Hindlimb muscle (tissue), 1 donor: ENCODE measurements at places on chromosomes 11 and 22.

DNA sequence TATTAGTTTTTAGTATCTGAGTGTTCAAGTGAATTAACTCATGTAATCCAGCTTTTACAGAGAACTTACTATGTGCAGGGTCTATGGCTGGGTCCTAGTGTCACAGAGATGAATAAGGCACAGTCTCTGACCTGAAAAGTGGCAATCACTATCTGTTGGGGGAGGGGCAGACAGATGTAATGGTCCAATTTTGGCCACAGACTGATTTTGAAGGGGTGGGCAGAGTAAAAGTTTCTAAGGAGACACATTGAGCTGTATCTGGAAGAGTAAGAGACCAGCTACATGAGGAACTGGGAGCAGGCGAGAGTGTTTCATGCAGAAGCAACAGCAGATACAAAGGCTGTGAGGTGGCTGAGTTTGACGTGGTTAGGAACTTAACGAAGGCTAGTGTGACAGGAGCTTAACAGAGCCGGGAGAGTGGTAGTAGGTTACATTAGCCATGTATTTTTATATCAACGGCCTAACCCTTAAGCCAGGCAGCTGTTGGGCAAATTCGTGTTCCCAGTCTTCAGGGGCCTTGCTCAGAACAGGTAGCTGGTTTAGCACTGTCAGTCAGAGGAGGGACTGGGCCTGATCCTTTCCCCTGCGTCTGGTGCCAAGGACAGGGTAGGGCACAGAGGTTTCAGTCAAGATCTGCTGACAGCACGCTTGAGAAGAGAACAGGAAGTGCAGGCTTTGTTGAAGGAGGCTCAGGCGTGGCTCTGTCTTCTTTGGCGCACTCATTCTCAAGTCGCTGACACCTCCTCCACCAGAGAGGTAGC is 1.4 kb upstream of the STIM1 start:
- DNase-seq = no peak

DNA sequence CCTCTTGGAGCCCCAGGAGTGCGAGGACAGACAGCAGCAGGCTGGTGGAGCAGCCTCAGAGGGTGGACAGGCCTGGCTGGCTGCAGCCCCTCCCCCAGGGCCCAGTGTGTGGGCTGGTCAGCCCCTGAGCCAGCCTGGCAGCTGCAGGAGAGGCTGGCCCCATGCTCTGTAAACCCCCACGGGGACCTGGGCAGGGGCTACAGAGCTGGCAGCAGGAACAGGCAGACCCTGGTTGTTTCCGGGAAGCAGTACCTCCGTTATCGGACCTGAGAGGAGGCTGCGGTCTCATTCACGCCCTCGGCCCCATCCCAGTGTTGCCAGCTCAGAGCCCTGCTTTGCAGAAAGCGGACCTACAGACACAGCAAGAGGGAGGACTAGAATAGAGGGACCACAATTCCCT is 38.5 kb upstream of the COMT start:
- no peak for DNase-seq

DNA sequence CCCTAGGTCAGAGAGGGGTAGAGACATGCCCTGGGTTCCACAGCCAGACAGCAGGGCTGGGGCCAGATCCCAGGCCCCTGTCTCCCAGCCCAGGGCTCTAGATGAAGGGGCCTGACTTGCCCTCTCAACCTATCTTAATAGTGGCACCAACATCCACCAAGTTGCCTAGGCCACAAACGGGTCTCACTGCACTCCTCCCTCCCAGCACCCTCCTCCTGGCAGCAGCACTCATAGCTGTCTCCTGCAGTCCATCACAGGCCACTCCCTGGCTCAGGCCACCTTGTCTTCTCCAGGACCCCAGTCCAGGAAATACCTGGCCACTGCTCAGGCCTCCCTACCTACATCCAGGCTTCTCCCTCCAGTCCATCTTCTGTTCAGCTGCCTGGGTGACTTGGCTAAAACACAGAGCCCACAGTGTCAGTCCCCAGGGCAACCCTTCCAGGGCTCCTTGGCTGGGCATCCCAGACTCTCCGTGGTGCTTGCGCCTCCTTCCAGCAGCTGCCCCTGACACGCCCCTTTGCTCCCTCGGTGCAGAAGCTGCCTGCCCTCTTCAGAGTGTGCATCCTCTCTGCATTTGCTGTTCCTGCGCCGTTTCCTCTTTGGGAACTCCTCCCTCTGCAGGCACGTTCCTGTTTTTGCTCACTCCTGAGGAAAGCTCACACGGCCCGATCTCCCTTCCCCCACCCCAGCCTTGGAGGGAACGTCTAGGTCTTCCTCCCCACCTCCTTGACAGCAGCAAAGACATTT is 40.5 kb downstream of the LRRC32 start:
- DNase-seq = peak; percentile 72

- no peak for DNase-seq
Observed at GRCh38 chr11:65416841-65417701, 5.5 kb upstream of the NEAT1 start.

DNA sequence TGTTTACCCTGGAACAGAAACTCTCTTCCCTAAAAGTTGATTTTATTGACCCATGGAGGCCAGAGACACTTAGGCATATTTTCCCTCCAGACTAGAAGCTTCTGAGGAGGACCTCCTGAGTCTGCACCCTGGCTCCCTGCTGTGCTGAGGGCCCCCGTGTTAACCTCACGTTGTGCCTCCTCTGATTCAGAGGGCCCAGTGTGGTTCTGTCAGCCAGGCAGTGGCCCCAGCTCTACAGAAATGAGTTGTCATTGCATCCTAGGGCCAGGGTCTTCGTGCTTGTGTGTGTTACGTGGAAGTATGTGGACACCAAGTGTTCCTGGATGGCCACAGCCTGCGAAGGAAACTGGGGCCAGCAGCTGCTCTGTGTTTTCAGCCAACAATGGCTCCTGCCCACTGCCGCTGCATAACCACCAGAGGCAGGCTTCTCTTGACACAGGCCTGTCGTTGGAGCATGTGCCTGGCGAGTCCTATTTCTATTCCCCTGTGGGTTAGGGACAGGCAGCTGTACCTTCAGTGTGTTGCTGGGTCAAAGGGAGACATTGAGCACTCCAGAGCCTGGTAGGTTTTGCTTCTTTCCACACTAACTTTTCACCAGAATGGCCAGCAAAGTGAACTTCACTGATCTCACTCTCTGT is 44.5 kb downstream of the MED15 start:
- DNase-seq = peak; percentile 56

- no peak for DNase-seq
Observed at GRCh38 chr11:62359475-62359874, 22.2 kb downstream of the ASRGL1 start.

GRCh38 chr22:35894937-35895708 is 133.5 kb downstream of the RBFOX2 start:
- peak; percentile 73 for DNase-seq

GRCh38 chr22:30015229-30015797 is 65.0 kb upstream of the HORMAD2 start:
- DNase-seq = no peak

- no peak for DNase-seq
Observed at GRCh38 chr11:45605051-45605450, 60.4 kb downstream of the CHST1 start.

DNA sequence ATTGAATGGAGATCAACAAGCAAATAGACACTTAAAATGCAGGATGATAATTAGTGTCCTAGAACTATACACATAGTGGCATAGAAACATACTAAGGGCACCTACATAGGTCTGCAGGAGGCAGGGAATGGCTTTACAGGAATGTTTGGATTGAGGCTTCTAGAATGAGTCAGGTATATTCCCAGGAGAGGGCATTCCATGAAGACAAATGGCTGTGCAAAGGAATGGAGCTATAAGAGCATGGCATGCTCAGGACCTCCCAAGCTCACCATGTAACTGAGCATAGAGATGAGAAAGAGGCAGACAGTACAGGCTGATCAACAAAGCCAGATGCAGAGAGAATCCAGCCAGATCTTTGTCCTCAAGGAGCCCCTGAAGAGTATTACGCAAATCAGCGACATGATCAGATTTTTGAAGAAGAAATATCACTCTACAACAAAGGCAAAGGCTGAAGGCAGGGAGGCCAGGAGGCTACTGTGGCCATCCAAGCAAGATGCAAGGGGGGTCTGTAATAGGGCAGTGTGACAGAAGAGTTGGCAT is 211.1 kb upstream of the MTNR1B start:
- DNase-seq = no peak

- no peak for DNase-seq
Observed at GRCh38 chr11:128763224-128763623, 69.4 kb downstream of the FLI1 start.

DNA sequence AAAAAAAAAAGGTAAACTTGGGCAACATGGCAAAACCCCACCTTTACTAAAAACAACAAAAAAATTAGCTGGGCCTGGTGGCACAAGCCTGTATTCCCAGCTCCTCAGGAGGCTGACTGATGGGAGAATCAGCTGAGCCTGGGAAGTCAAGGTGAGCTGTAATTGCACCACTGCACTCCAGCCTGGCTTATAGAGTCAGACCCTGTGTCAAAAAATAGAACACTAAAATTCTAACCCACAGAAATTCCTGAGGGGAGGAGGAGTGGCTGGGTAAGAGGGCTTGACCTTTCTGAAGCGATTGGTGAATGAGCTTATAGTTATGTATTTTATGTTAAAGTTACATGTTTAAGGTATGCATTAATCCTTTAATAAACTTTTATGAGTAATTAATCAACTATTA is 53.3 kb downstream of the FAT3 start:
- DNase-seq = no peak

- no peak for DNase-seq
Observed at GRCh38 chr11:27013781-27014361, 20.0 kb downstream of the FIBIN start.

- peak; percentile 63 for DNase-seq
Observed at GRCh38 chr11:27471589-27472397, 797 bp downstream of the LGR4 start.

DNA sequence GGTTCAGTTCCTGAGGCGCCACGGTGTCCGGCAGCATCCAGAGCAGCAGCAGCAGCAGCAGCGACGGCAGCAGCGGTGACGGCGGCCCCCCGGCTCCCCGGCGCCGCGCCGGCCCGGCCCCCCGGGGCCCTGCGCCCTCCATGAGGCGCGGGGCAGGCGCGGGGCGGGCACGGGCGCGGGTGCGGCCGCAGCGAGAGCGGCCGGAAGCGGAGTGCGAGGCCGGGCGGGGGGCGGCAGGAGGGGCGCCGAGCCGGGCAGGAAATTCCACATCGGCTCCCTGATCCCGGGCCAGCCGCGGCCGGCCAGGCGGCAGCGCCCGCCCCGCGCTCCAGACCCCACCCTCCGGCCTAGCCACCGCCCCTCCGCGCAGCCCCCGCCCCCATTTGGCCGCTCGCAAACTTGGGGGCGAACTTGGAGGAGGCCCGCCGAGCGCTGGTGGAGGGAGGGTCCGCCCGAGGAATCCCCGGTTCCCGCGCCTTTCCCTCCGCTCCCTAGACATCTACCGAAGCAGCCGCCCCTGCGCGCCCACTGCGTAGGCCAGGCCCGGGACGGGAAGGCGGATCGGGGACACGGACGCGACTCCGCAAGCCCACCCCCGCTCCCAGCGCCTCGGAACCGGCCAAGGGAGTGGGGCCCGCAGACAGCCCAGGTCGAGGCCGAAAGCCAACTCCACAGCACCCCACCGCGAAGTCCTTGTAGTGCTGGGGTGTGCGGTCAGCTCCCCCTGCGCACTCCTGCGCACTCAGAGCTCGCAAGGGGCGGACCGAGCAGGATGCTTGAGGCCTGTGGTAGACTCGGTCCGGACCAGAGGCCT is at the start of gene SCARF2:
SCARF2 (minus strand) TSS at position 213 of the 814 bp plus-strand sequence; CDS start at position 142, 71 bp downstream.
- peak; percentile 83 for DNase-seq

GRCh38 chr11:18367431-18367830 is 26.9 kb upstream of the LDHA start:
- no peak for DNase-seq

DNA sequence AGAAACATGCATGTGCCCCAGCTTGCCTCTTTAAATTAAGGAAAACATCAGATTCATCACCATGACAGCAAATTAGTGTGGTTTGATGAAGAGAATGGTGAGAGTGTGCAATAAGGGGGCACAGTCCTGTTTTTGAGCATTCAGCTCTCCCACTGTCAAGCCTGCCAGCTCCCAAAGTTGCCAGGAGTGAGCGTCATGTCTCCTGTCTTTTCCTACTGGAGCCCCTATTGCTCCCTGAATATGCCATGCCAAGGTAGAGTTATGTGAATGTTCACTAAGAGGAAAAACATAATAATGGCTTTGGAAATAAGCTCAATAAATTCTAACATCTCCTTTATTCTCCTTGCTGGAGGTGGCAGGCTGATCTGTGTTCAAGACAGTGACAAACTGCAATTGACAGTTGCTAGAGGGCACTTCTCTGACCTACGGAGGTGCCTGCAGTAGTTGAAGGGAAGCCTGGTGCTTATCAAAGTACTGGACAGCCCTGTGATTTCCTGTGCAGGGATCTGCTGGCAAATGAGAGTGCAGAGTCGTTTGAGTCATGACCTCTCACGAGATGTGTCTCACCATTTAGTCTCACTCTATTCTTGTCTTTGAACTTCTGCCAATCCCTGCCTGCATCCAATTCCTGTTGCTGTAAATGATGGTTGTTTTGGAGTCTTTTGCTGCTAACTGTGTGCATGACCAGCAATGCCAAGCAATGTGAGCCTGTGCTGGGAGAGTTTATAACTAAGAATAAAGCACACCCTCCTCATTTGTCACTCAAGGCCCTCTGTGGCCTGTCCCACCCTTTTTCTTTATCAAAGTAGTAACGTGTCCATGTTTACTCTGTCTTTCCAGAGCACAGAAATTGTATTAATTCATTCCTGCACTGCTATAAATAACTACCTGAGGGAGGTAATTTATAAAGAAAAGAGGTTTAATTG is 34.8 kb downstream of the MRGPRX2 start:
- no peak for DNase-seq

DNA sequence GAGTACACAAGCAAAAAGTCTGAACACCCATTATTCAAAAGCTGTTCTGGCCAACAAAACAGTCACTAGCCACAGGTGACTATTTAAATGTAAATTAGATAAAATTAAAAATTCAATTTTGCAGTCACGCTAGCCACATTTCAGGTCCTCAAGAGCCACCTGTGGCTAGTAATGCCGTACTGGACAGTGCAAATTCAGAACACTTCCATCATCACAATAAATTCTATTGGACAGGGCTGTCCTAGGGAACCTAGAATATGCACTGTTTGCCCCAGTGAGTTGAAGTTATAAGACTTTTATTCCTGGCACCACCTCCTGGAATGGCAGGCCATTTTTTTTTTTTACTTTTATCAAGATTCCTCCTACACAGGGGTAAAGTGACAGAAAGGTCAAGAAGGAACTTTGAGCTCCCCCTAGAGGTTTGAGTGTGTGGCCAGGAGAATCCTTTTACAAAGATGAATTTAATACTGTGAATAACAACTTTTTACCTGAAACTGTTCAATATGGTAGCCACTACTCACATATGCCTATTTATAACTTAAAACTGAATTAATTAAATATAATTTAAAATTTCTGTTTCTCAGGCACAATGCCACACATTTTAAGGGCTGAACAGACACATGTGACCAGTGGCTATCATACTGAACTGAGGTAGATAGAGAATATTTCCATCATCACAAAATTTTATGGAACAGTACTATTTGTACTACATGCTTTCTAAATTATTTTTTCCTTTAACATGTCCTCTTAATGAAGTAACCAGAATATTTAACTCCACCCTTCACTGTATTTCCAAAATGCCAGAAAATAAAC is 6.5 kb downstream of the MSANTD2 start:
- no peak for DNase-seq

DNA sequence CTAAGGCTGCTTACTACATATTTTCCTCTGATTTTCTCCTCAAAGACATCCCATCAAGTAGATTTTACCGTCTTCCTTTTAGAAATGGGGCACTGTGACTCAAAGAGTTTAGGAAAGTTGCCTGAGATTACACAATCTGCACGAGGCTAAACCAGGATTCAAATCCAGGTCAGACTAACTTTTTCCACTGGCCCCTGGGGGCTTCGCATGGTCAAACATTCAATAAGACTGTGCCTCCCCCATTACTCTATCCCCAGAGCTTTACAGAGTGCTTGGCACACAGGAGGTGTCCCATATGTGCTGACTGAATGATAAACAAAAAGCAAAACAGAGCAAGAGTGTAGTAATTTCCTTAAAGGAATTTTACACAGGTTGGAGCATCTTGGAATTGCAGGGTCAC is 118.1 kb upstream of the TEAD1 start:
- DNase-seq = peak; percentile 39
